ENCODE measurements at places on chromosomes 2 and 18.

- DNase-seq, result no peak
Measured at GRCh38 chr2:10289352-10289751, 13.4 kb upstream of the HPCAL1 start.

DNA sequence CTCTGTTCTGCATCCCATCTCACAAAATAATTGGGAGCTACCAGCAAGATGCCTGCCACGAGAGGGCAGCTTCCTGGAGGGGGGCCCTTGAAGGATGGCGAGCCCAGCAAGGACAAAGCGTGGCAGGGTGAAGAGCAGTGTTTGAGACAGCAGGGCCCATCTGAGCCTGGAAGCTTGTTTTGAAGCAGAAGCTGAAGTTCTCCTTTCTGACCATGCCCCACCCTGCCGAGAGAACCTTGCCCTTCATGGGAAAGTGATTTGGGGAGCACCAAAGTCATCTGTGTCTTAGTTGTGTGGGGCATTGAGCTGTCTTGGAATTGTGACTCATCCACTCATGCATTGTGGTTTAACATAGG, 216.3 kb downstream of the BCL11A start:
- DNase-seq, result no peak

DNA sequence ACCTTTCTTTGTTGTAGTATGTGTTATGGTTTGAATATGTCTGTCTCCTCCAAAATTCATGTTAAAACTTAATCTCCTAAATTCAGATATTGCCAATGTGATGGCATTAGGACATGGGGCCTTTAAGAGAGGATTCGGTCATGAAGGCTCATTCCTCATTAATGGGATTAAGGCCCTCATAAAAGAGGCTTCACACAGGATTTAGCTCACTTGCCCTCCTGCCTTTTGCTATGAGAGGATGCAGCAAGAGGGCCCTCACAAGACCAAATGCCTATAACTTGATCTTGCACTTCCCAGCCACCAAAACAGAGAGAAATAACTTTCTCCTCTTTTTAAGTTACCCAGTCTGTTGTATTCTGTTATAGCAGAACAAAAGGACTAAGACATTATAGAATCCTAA, 19.7 kb downstream of the ZBTB14 start:
- DNase-seq, result no peak

DNA sequence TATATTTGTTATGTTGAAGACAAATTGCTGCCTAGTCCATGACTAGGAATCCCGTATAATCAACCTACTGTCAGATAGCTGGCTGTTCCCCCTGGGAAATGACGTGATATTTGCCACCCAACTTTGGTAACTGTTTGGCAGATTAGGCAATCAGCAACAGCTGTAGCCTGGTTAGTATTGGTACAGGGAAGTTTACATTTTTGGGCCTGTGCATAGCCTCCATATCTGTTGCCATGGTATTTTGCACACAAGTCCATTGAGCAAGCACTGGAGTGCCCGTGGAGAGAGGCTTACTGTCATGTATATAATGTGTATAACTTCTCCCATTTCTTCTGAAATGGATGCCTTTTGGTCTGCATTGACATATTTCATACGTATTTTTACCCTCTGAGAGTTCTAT, 27.7 kb downstream of the BIRC6 start:
- DNase-seq, result no peak

GRCh38 chr2:183126635-183127034, 2.4 kb downstream of the NUP35 start:
- no peak for DNase-seq

DNA sequence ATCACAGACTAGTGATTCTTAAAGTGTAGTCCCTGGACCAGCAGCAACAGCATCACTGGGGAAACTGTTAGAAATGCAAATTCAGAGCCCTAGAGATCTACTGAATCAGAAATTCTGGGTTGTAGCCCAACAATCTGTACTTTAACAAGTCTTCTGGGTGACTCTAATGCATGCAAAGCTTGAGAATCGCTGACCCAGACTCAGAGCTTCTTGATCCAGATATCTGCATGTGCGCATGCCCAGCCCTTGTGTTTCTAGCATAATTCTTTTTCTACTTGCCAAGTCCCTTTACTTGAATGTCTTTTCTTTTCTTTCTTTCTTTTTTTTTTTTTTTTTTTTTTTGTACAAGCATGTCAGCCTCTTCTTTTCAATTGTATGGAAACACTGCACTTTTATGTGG, 60.4 kb downstream of the FIGN start:
- DNase-seq, result no peak

DNA sequence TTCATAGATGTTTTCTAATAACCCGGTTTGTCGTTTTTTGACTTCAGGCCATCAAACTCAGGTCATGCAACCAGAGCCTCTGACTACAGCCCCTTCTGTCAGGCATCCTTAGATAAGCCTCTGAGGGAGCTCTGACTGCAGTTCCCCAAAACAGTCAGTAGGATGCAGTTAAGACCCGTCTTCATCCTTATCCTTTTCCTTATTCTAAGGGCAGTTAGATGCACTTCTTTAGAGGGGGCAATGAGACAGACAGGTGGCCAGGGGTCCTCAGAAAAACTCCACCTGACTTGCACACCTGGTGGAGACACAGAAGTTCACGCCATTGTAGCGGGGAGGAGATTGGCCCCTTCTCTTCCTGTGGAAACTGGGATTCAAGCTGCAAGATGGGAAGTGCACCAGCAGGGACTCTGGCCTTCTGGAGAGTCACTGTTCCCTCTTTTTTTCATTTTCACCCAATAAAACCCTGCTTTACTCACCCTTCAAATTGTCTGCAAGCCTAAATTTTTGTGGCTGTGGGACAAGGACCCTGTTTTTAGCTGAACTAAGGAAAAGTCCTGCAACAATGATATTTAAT, 104.8 kb upstream of the TFPI start:
- no peak for DNase-seq

DNA sequence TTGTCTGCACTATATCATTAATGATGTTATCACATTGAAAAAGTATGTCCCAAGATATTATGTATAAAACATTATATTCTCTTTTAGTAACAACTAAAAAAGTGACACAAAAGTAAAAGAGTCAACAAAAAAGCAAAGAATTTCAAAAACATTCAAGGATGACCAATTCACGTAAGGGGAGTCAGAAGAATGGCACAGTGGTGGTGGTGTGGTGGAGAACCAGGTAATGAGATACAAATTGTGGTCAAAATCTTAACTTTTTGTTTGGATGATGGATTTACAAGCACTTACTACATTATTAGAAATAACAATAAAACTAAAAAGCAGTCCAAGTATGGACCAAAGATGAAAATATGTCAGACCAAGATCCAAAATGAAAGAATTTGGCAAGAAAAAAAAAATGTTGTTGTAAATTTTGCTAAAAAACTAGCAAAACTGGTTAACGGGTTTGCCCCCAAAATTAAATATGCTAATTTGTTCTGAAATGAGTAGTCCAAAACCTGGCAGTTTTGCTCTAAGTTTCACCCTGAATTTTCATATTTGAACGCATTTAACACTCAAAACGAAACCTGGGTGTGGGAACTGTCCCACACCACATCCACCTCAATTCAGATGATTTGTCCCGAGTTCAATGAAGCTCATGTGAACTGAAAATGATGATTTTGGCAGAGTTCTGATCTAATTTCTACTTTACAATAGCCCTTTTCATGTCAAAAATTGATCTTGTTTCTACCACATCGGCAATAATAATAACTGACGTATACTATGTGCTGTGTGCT, 135.8 kb downstream of the IKZF2 start:
- DNase-seq, result no peak

DNA sequence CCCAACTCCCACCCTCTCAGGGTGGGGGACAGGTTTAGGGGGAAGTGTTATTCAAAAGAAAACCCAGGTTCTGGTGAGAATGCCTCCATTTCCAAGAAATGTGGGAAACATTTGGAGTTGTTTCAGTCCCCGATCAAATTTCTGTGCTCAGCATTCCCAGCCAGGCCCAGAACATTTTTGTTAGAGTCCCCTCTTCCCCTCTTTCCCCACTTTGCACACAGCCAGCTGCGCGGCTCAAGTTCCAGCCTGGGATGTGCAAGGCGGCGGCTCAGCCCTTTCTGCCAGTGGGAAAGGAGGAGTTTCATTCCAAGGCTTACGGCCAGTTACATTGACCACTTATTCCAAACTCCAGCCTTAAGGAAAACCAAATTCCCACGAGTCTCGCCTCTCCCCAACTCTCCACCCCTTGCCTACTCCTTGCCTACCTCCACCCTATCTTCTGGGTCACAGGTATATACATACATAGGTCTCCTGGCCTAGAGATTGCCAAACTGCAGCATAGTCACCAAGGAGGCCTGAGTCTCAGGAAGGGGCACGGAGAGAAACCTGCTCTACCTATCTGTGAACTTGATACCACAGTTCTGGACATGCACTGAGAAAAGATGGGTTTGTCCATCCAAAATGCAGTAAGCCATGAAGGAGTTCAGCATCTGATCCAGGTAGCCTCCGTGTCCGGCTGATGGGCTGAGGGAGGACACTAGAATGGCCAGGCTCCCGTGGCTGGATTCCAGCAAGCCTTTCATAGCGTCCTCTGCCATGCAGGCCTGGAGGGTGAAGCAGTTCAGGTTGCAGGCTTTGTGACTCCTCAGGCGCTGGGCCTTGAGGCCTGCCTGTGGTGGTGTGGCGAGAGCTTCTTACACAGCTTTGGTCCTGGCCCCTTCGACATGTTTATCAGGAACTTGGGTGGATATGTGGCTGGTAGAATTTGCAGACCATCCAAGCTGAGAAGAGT, 154.5 kb downstream of the ZFP36L2 start:
- DNase-seq, result peak; percentile 81

DNA sequence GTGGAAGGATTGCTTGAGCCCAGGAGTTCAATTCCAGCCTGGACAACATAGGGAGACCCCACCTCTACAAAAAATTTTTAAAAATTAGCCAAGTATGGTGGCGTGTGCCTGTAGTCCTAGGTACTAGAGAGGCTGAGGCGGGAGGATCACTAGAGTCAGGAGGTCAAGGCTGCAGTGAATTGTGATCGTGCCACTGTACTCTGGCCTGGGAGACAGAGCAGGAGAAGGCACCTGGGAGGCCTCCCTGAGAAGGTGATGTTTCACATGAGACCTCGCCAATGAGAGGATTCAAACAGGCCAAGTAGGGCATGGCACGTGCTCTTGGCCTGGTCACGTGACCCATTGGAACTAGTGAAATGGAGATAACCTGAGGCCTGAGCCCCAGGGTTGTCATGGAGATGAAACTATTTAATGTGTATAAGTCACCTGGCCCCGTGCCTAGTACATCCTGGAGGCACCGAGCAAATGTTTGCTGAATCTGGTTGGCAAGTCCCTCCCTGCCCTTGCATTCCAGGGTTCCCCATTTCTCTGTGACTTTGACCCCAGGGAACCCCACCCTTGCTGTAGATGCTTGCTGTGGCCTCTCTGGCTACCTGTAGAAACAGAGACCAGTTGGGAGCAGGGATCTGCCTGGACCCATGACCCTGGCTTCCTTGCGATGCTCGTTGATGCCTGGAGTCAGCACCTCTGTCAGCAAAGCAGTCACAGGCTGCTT, 26.1 kb upstream of the ROCK2 start:
- DNase-seq, result no peak

- no peak for DNase-seq
Measured at GRCh38 chr2:19403785-19404184, 45.4 kb upstream of the OSR1 start.

DNA sequence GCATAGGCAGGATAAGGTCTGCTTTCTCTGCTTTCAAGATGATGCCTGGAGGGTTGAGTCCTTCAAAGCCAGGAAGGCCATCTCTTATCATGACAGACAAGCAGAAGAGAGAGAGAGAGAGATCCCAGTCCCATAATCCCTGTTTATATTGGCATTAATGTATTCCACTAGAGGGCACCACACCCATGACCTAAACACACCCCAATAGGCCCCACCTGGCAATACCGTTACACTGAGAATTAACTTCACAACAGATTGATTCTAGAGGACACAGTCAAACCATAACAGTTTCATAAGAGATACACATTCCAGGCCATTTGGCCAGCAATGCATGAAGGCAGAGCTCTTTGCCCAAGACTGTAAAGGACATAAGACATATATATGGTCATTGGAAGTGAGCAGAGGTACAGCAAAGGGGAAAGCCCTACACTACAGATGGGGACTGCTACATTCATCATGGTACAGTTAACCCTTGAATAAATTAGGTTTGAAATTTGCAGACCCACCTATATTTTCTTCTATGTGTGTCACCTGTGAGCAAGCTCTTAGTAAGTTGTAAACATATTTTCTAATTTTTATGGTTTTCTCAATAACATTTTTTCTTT, 1516.1 kb downstream of the RPIA start:
- DNase-seq, result peak; percentile 1

DNA sequence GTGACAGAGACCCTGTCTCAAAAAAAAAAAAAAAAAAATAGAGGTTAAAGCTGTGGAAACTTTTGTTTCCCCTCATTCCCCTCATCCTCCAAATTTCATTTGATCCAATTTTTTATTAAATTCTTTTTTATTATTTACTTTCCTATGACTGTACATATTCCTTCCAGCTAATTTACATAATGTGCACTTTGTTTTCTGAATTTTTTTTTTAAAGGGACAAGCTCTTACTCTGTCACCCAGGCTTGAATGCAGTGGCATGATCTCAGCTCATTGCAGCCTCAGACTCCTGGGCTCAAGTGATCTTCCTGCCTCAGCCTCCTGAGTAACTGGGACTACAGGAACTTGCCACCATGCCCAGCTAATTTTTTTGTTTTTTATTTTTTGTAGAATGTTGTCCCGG, 10.3 kb downstream of the ANKAR start:
- no peak for DNase-seq

DNA sequence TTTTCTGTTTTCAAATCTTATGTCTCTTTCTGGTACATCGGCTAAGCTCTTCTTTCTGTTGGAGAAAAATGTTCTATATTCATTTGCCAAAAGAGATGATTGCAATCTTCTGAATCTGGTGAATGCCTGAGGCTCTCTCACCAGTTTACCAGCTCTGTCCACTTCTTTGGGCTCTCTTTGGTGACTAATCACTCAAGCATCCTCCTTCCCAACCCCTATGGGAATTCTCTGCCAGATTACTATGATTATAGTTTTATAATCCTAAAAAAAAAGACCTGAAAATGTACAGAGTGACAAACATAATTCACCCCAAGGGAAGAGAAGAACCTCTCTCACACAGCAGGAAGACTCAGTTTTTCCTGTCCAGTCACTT, 187.3 kb downstream of the CAMKMT start:
- no peak for DNase-seq

GRCh38 chr2:681312-681711, 4.1 kb upstream of the TMEM18 start:
- DNase-seq, result no peak

- DNase-seq, result no peak
Measured at GRCh38 chr2:112701052-112701451, 19.8 kb upstream of the NT5DC4 start.

- DNase-seq, result no peak
Measured at GRCh38 chr2:240392948-240393830, 42.3 kb upstream of the GPC1 start.

DNA sequence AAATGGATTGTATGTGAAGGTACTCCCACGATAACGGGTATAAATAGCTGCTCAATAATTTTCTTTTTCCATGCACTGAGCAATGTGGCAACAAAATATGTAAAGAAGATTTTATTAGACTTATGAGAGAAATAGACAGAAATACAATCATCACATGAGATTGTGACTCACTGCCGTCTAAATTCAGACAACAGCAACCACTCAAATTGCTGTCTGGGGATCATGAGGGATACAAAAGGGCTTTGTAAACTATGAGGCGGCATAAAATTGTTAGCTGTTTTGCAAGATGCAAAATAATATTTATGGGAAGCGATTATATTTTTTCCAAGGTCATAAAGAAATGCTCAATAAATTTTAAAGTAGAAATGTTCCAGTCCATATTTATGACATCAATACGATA, 259.1 kb upstream of the AGAP1 start:
- no peak for DNase-seq

- DNase-seq, result peak; percentile 13
Measured at GRCh38 chr2:117771969-117772630, 42.4 kb upstream of the DDX18 start.

- DNase-seq, result no peak
Measured at GRCh38 chr2:137500599-137500998, 463.7 kb upstream of the HNMT start.
